ENCODE measurements at places on chromosomes 7 and 10.

GRCh38 chr7:151273651-151274390, 25.3 kb upstream of the SMARCD3 start:
- no peak for DNase-seq

GRCh38 chr7:92496876-92497275, 19.1 kb upstream of the ERVW-1 start:
- DNase-seq, result no peak

- DNase-seq, result no peak
Measured at GRCh38 chr7:127946111-127946510, 85.1 kb downstream of the LRRC4 start.

- no peak for DNase-seq
Measured at GRCh38 chr10:124719213-124719851, 24.8 kb downstream of the FAM53B start.

DNA sequence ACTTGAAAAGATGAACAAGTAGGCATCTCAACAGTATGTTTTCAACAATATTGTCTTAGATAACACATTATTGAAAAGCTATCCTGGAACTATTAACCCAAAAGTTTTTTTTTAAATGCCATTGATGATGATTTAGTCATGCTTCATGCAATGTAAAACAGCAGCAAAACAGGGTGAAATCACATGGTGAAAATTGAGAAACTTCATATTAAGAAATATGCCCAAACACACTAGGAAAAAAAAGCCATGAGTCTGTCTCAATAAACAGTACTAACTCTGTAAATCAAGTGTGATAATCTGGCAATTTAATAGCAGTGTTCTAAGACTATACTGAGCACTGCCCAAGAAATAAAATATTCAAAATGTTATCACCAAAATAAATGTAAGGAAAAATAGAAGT, 613.1 kb downstream of the KCNMA1 start:
- DNase-seq, result no peak

DNA sequence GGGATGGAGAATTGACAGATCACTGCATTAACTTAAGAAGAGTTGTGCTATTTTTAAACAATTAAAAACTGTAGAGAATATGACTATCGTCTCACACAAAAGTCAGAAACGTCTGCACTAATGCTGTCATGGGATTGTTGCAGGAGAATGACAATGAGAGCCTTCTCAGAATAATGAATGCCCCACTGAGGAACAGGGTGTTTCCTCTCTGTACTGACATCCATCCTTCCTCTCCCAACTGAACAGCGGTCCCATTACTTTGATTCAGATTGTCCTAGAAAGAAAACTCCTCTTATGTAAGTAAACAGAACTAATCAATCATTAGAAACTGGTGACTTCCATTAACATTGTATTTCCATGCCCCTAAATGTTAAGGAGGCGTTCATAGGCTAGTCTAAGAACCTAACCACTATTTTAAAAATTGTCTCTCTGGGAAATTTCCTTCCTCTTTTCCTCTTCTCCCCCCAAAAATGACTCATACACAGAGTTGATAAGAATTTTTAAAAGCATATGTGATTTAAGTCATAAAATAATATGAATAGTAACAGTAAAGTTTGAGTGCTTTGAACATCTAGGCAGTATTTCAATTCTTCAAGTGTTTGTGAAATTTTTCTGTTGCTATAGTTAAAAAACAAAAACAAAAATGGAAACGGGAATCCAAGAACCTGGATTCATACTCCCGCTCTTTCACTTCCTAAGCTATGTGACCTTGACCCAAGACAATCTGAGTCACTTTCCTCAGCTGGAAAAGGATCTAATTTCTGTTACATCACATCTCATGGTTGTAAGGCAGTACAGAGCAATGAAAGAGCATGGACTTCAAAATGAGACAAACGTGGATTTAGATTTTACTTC, 12.7 kb upstream of the MACC1 start:
- no peak for DNase-seq

DNA sequence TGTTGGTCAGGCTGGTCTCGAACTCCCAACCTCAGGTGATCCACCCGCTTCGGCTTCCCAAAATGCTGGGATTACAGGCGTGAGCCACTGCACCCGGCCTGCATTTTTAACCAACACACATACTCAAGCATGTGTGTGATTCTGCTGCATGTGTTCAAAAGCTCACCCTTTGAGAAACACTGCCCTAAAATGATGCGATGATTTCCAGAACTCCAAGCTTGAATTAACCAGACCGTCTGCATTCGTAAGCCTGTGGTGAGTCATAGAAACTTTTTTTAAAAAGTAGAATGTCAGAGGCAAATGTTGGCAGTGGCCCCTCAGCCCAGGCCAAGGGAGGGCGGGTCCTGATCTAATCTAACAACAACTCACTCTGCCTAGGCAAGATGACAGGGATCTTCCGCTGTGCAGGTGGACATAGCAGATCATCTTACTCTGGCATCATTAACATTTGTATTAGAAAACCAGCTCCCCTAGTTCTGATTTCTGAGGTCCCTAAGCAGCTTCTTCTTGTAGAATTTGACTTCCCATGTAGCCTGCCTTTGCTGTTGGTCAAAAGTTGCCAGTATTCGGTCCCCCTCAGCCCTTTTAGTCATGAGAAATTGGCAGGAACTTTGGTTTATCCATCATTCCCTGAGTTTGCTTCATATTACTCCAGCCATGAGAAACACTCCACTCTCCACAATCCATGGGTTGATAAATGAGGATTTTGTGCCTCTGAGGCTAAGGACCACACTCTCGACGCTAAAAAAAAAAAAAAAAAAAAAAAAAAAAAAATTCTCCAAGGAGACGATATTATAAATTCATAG, 190.4 kb downstream of the SKIDA1 start:
- no peak for DNase-seq

Data from stimulated activated CD8-positive, alpha-beta memory T cell treated with anti-CD3 and anti-CD28 coated beads, Interleukin-7, amount 100 ng/mL, for 1 hour (primary cell).